Stimulated activated naive CD4-positive, alpha-beta T cell (primary cell): ENCODE measurements at places on chromosomes 16 and 17.

GRCh38 chr16:15879255-15879811, 9.1 kb downstream of the CEP20 start:
- DNase-seq = no peak

- no peak for DNase-seq
Observed at GRCh38 chr16:28187595-28188004, 24.2 kb downstream of the XPO6 start.

DNA sequence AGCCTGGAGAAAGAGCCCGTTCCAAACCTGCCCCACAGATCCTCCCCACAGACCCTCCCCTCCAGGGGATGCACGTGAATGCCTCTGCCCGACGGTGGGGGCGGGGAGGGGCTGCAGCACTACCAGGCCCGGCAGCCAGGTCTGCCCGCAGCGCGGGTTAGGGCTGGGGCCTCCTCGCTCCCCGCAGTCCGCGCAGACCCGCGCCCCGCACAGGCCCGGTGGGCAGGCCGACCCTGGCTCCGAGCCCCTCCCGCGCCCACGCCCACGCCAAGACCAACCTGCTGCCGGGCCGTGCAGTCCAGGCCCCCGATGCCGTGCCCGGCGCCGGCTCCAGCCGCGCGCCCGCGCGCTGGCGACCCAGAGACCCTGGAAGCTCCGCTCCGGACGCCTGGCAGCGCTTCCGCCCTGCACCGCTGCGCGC, at the start of gene RPUSD1:
TSS of gene RPUSD1 (minus strand) at position 404 of the 421 bp plus-strand sequence. CDS start 644 bp downstream, outside the sequence.
- no peak for DNase-seq

- DNase-seq = peak; percentile 61
Observed at GRCh38 chr17:50026837-50027171, 29.1 kb upstream of the ITGA3 start.
